NCI-H774 (cell line): ENCODE measurements at places on chromosomes 1 and 21.

DNA sequence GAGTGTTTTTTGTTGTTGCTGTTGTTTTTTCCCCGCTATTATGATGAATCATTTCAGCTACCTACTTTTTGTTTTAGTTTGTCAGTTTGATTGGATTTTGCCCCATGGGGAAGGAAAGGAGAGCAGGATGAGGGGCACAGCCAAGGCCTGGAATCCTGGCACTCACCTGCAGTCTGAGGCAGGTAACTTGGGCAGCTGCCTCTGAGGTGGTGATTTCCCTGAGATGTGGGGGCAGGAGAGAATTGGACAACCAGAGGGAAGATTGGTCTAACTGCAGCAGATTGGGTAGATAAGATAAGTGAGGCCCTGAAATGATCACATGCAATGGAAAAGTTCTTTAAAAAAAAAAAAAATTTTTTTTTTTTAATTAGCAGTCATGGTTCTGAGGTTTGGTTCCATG lies 1.5 kb upstream of the LAX1 start:
- no peak for DNase-seq

GRCh38 chr1:26553942-26554682 lies 24.6 kb downstream of the RPS6KA1 start:
- DNase-seq = no peak

DNA sequence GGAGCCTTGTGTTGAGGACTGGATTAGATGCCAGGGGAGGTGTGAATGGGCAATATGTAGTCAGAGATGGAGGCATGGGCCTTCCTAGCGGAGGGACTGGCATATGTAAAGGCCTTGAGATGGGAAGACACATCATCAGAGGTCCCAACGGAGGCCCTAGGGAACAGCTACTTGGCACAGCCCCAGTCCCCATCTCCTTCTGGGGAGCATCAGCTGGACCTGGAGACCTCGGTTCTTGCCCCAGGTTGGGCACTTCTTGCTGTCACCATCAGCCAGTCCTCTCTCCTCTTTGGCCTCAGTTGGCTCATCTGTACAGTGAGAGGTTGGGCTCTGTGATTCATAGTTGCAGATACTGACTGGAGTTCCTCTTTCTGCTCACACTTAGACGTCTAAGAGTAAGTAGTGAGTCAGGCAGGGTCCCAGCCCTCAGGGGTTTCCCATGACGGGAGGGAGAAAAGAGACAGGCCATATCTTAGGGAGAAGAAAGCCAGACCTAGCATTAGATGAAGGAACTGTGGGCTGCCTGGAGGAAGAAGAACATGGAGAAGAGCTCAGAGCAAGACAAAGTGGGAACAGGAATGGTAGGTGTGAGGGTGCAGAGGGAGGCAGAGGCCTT lies 3.4 kb upstream of the MARCKSL1 start:
- no peak for DNase-seq

GRCh38 chr1:17140279-17140678 lies 21.0 kb upstream of the PADI2 start:
- no peak for DNase-seq

GRCh38 chr1:15029036-15029435 lies 124.5 kb upstream of the TMEM51 start:
- DNase-seq = no peak

DNA sequence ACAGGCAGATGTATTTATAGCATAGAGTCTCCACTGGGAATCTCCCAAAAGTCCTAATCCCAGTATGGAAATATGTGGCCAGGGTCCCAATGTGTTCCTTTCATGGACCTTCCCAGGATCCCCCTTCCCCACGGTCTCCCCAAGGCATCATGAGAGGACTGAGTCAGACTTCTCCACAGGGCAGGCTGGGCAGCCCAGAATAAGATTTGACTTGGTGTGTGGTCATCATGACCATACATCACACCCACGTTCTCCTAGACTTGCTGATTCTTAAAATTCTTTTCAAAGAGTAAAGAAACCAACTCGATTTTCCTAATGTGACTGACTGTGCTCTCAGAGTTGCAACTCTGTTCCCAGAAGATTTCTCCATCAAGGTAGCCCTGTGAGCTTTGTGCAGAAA lies 93.9 kb upstream of the CD34 start:
- DNase-seq = no peak

DNA sequence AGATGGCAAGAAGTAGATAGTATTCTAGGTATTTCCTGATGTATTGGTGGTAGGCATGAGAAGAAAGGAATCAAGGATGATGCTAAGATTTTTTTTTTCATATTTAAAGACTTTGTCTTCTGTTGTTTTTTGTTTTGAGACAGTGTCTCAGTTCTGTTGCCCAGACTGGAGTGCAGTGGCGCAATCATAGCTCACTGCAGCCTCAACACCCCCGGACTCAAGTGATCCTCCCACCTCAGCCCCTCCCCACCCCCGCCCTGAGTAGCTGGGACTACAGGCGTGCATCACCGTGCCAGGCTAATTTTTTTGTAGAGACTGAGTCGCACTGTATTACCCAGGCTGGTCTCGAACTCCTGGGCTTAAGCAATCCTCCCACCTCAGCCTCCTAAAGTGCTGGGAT lies 2.8 kb upstream of the CAPZB start:
- DNase-seq = no peak

- no peak for DNase-seq
Measured at GRCh38 chr1:230749150-230749549, 2.0 kb downstream of the CAPN9 start.

DNA sequence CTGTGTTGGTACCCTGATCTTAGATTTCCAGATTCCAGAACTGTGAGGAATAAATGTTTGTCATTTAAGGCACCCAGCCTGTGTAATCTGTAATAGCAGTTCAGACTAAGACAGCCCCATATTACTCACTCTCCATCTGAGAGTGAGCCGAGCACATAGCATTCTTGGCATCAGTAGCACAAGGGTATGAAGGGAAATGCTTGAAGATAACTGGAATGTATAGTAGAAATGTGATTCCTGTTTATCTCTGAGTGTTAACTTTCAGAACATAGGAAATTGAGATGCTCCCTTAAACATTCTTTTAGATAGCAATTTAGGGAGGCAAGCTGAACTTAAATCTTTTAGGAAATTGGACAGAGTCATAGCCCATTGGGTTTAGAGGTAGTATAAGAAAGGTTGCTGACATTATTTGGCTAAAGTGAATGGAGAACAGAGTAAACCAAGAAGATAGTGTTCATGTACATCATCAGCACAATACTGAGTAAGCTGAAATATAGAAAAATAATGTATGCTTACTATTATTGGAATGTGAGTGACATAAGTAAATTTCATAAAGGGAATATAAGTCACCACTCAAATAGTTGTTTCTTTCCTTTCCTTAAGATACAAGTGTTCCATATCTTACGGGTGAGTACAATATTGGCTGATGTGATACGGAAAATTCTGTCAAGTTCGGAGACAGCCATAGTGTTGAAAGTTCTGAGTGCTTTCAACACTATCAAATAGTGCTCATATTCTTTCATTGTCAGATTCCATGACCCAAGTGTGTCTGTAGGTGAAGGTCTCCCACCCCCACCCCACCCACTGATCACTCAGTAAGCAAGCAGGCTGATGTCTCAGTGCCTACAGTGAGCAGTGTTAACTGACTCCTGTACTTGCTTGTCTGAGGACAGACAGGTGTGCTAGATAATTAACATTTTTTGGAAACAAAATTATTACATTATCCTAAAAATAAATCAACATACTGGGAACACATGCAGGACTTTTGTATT lies 73.7 kb downstream of the LRRC8D start:
- no peak for DNase-seq

DNA sequence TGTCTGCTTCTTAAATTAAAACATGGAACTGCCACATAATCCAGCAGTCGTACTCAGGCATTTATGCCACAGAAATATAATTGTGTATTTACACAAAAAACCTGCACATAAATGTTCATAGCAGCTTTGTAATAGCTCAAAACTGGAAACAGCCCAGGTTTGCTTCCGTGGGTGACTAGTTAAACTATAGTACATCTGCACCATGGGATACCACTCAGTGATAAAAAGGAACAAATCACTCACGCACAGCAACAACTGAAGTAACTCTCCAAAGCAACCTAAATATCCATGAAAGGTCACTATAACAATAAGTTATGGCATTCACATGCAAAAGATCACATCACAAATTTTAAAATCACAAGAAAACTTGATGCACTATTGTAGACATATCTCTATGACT lies 64.4 kb downstream of the KCNT2 start:
- no peak for DNase-seq

GRCh38 chr1:14824314-14824915 lies 225.9 kb downstream of the KAZN start:
- no peak for DNase-seq

- DNase-seq = no peak
Measured at GRCh38 chr1:197327776-197328364, 59.8 kb downstream of the CRB1 start.
